ENCODE measurements at places on chromosomes 1 and 21. TPM values are rescaled to one million over a fixed set of nuclear protein-coding genes. Genes with fewer than 3 reads are reported as not detected.

DNA sequence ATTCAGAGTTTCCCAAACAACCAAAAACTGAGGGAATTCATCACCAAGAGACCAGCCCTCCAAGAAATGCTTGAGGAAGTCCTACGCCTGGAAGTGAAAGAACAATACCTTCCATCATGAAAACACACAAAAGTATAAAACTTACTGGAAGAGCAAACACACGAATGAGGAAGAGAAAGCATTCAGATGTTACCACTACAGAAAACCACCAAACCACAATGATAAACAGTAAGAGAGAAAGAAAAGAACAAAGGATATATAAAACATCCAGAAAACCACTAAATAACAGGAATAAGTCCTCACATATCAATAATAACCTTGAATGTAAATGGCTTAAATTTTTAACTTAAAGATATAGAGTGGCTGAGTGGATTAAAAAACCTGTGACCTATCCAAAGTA lies 58.5 kb upstream of the BCL10 start:
- H3K4me3 ChIP-seq, result no peak overlapping the region
- no peak for DNase-seq
- no peak overlapping the region for H3K27ac ChIP-seq
- no peaks in the 10 kb centered on the region for H3K27me3 ChIP-seq
- no peaks in the 10 kb centered on the region for H3K36me3 ChIP-seq

NLRP3 gene
- polyA plus RNA-seq, result 0.14 TPM

HJV gene
- 0.45 TPM for polyA plus RNA-seq

- H3K4me1 ChIP-seq, result no peaks in the 10 kb centered on the region
- no peak overlapping the region for H3K27ac ChIP-seq
- H3K27me3 ChIP-seq, result no peaks in the 10 kb centered on the region
- H3K36me3 ChIP-seq, result no peaks in the 10 kb centered on the region
Observed at GRCh38 chr1:175405766-175406165, 213.2 kb upstream of the KIAA0040 start.

OR2T35 gene
- polyA plus RNA-seq, result not detected

TFF3 gene
- 3.3 TPM for polyA plus RNA-seq

GRCh38 chr1:8089535-8090228 lies 63.6 kb upstream of the ERRFI1 start:
- DNase-seq, result no peak
- H3K4me1 ChIP-seq, result no peaks in the 10 kb centered on the region
- H3K27me3 ChIP-seq, result no peaks in the 10 kb centered on the region
- H3K36me3 ChIP-seq, result no peaks in the 10 kb centered on the region

OLIG2 gene
- polyA plus RNA-seq, result 0.09 TPM

- no peaks in the 10 kb centered on the region for H3K27me3 ChIP-seq
- no peak for DNase-seq
- H3K4me1 ChIP-seq, result no peaks in the 10 kb centered on the region
- H3K27ac ChIP-seq, result no peak overlapping the region
- no peaks in the 10 kb centered on the region for H3K36me3 ChIP-seq
Observed at GRCh38 chr1:19528438-19528837, 43.1 kb upstream of the CAPZB start.

- H3K27me3 ChIP-seq, result no peaks in the 10 kb centered on the region
- DNase-seq, result no peak
- no peaks in the 10 kb centered on the region for H3K4me1 ChIP-seq
- no peaks in the 10 kb centered on the region for H3K36me3 ChIP-seq
- H3K27ac ChIP-seq, result no peak overlapping the region
Observed at GRCh38 chr1:56335394-56335793, 244.0 kb downstream of the PLPP3 start.

Data from GM23338 (cell line).